ENCODE measurements at places on chromosomes 5 and 9. TPM values are rescaled to one million over a fixed set of nuclear protein-coding genes. Genes with fewer than 3 reads are reported as not detected.

Gene DMGDH
- 1.7 TPM for total RNA-seq

Gene ZNF658
- total RNA-seq, result 4.2 TPM

Gene SHROOM1
- total RNA-seq, result 2.6 TPM

Gene MAMDC4
- total RNA-seq, result 0.68 TPM

Gene LCN12
- total RNA-seq, result 0.37 TPM

Gene TMC1
- total RNA-seq, result 0.93 TPM

Gene PTTG1
- total RNA-seq, result 152 TPM
